ENCODE measurements at places on chromosomes 11 and 22.

DNA sequence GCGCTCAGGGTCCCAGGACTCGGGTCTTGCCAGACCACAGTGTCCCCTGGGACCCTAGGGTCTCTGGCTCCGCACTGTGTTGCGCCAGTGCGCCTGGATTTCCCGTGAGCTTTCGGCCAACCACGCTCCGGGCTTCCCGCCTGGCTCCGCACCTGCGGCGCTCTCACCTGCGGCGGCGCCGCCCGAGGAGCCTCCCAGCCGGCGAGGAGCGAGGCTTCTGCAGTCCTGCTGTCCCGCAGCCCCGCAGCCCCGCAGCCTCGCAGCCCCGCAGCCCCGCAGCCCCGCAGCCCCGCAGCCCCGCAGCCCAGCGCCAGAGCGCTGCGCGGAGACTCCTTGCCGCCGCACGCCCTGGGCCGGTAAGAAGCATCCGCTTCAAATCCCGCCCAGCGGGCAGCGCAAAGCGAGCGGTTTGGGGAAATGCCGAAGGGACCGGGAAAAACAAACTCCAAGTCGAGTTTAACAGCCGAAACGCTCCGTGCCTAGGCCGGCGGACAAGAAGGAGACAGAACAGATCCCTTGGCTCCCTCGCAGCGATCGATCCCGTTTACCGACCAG lies 939 bp downstream of the ALX4 start:
- DNase-seq, result no peak

DNA sequence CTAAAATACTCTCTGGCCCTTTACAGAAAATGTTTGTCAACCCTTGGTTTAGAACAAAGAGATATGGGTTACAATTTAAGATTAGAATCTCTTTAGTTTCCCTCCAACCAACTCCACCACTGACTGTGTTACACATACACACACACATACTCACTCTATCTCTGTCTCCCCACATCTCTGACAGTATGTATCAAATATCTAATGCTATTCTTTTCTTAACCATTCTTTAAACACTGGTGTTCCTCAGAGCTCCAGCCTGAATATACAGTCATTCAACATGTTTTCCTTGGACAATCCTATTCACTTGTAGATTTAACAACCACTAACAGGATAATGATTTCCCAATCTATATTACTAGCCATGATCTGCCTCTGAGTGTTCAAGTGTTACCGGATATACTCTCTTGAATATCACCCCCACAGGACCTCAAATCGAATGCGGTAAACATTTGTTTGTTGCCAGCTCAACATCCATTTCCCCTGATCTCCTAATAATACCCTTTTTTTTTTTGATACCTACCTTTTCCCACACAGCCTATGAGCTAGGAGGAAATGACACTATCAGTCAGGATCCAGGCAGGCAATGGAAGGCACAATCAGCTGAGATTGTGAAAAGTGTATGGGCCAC lies 6.1 kb downstream of the MPZL3 start:
- no peak for DNase-seq

DNA sequence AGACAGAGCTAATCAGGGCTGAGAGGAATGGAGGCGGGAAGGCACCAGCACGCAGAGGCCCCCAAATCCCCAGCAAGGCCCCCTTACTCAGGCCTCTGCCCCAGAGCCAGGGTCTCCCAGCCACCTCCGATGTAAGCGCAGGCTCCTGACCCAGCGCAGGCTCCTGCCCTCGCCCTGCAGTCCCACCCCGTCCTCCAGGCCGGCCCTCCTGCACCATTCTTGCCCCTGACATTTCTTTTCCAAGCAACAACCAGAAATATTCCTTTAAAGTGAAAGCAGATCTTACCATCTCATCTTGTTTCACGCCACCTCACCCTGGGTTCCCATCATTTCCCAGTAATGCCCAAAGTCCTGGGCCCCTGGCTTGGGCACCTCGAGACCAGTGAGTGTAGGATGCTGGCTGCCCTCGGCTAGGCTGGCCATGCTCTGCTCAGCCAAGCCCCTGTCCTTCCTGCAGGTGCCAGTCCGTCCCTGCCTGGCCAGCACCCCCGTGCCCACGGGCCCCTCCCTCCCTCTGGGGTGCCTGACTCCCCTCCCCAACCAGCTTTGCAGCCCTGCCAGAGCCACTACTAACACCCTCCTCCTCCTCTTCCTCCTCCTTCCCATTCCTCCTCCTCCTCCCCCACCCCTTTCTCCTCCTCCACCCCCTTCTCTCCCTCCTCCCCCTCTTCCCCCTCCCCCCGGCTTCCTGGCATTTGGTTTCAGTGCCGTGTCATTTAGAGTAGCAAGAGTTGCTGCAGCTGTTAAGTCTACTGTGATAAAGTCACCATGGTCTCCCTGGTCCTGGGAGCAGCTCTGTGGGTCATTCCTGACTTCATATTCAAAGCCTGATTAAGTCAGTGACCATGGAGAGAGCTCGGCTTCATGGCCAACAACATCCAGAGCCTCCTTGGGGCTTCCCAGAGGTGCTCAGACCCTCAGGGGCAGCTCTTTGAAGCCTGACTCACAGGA lies 78.7 kb downstream of the PIWIL3 start:
- no peak for DNase-seq

DNA sequence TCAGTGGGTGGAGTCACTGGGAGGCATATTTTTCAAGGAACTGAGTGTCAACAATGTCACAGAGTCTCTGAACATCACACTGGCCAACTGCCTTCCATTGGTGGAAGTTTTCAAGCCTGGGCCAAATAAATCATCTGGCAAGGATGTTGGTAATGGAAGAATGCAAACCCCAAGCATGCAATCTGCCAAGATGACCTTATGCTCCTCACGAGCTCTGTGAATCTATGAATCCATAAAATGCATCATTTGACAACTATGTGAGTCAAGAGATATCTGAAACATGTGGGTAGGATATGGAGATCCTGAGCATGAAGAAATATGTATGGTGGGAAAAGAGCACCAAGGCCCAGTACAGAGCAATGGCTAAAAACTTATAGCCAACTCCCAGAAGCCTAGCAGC lies 122.2 kb downstream of the PLEKHA7 start:
- no peak for DNase-seq

GRCh38 chr22:25849522-25849921 lies 107.5 kb downstream of the MYO18B start:
- no peak for DNase-seq

GRCh38 chr11:132988411-132988810 lies 543.9 kb downstream of the OPCML start:
- DNase-seq, result no peak

- DNase-seq, result no peak
Observed at GRCh38 chr11:133506023-133506422, 26.3 kb downstream of the OPCML start.

GRCh38 chr11:30210357-30210756 lies 20.5 kb upstream of the FSHB start:
- no peak for DNase-seq

DNA sequence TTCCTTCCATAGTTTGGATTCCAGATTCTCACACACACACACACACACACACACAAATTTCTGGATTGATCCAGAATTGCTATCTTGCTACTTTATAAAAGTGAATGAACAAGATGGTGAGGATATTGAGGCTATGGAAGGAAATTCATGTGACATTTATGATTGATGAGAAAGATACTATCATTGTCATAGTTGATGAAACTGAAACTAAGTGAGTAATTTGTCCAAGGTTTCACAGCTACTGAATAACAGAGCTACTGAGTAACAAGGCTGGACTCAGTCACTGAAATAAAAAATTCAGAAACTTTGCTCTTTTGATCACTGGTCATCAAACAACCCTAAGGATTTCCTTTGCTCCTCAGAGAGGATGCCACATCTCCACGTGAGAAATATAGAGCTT lies 16.2 kb downstream of the OR5D16 start:
- no peak for DNase-seq

DNA sequence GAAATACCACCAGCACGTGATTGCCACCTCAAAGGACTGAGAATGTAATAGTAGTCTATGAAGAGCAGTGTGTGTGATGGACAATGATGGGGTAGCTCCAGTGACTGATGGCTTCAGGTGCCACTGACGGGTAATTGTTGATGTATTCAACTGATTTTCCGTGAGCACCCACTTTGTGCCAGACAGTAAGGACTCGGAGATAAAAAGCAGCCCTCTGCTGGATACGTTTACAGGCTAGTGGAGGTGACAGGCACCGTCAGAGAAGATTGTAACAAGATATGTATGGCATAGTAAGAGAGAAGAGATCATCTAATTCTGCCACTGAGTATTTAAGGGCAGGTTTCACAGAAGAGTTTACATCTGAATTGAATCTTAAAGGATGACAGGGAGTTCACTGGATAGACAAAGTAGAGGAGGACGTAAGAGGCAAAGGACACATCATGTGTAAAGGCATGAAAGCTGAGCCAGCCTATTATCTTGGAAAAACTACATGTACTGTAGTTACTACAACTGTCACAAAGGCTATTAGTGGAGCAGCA lies 1.1 kb upstream of the ENTHD1 start:
- DNase-seq, result no peak

DNA sequence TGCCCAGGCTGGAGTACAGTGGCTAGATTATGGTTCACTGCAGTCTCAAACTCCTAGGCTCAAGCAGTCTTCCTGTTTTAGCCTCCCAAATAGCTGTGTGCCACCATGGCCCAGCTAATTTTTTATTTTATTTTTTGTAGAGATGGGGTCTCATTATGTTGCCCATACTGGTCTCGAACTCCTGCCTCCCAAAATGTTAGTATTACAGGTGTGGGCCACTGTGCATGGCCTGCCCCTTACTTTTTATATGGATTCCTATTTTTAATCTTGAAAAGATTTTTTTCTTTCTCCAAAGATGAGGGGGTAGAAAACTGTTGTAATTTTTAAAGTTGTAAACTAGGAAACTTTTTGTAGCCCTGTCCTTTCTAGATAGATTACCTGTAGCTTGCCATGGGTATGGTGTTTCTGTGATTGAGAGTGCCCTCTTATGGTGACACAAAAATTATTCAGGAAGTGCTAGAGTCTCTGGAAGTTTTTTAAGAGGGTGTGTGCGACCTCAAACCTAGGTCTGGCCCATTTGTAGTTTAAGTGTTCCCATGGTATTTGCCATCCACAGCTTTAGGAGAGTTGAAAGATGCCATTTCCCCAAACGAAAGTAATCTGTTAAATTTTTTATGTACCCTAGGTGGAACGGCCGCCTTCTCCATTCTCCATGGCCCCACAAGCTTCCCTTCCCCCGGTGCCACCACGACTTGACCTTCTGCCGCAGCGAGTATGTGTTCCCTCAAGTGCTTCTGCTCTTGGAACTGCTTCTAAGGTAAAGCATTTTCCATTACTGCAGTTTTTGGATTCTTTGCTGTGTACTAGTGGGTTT lies 32.4 kb downstream of the MCAM start:
- peak; percentile 78 for DNase-seq

GRCh38 chr11:115926138-115926537 lies 421.9 kb upstream of the CADM1 start:
- no peak for DNase-seq

DNA sequence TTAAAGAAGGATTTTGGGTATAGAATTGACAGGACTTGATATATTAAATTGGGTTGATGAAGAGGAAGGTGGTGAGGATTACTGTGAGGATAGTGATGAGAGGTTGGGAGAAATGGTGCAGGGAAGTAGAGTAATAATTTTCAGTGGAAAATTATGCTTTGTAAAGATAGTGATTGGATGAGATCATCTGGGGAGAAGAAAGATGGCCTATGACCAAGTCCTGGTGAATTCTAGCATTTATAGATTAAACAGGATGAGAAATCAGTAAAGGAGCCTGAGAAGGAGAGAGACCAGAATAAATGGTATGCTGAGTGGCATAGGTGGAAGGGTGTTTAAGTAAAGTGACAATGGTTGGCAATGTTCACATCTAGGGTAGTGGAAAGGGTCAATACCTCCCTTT lies 15.0 kb downstream of the IPO7 start:
- DNase-seq, result no peak

GRCh38 chr11:128343870-128344269 lies 243.5 kb downstream of the ETS1 start:
- DNase-seq, result no peak

DNA sequence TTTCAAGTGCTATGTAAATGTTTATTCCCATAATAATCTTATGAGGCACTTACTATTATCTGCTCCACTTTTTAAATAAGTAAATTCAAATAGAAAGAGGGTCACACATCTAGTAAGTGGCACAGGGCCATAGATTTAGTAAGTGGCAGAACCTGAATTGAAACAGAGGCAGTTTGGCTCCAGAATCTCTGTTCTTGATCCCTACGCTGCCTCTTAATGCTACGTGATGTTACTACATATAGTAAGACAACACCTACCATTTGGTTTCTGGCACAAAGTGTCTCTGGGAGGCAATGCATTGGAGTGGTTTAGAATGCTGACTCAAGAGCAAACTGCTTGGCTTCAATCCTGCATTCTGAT lies 1018.3 kb downstream of the DLG2 start:
- DNase-seq, result no peak

GRCh38 chr11:118928101-118928869 lies 2.6 kb upstream of the BCL9L start:
- peak; percentile 96 for DNase-seq

DNA sequence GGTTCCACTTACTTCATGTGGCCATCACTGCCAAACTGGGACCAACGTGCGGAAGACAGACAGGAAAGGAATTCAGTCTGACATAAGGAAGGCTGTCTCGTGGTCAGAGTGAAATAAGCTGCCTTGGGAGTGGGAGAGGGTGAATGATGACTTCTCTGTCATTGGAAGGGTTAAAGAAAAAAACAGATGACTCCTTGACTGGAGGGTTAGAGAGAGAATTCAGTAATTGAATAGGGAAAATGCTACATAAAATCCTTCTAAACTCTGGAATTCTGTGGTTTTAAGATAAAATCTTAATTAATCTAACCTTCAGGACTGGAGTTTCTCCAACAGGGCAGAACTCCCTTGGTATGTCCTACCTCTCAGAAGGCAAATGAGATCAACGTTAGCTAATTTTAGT lies 33.8 kb downstream of the RAB30 start:
- DNase-seq, result no peak

DNA sequence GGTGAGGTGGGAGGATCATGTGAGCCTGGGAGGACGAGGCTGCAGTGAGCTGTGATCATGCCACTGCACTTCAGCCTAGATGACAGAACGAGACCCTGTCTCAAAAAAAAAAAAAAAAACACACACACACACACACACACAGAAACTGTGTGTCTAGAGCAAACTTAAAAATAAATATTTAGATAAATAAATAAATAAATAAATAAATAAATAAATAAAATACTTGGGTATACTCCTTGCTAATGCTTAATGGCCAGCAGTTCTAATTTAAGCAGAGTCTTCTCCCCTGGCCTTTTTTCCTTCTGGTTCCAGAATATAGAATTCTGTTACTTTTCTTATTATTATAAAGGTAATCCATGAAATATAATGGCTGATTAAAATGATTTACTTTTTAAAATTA lies 5.1 kb upstream of the ARL2 start:
- DNase-seq, result no peak

- no peak for DNase-seq
Observed at GRCh38 chr11:119583585-119583984, 145.4 kb downstream of the NECTIN1 start.

DNA sequence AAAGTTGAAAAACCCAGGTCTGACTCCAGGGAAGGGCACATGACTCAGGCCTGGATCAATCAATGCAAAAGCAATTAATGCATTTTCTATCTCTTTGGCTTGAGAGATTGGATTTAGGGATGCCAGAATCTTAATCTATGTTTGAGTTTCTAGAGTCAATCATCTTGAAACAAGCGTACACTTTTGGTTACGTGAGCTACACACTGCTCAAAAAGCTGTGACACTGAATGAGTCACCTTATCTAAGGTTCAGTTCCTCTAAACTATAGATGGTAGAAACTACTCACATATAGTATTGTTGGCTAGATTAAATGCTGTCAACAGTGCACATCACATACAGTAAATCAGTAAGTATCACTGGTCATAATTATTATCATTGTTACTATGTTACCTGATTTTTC lies 24.2 kb downstream of the MRE11 start:
- no peak for DNase-seq

- DNase-seq, result no peak
Observed at GRCh38 chr11:79150966-79151365, 289.9 kb downstream of the TENM4 start.
